ENCODE measurements at places on chromosomes 5 and 9.

DNA sequence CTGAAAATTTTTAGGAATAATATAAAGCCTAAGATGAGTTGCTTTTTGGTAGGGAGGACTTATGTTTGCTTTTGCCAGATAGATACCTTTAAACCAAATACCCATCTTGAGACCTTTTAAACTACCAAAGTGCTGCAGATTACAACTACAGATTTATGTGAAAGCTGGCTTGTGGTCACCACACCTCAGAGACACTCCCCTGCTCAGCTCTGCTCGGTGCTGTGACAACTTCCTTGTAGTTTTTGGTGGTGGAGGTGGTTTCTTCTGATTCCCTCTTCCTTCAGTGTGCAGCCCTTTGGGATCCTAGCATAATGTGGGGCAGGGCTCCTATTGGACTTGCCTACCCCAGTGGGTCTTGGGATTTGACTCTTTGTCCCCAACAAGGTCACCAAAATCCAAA is 29.2 kb downstream of the GARNL3 start:
- no peak for DNase-seq

- DNase-seq = no peak
These were observed 5.0 kb upstream of the SLC34A1 start for GRCh38 chr5:177378884-177379883.

DNA sequence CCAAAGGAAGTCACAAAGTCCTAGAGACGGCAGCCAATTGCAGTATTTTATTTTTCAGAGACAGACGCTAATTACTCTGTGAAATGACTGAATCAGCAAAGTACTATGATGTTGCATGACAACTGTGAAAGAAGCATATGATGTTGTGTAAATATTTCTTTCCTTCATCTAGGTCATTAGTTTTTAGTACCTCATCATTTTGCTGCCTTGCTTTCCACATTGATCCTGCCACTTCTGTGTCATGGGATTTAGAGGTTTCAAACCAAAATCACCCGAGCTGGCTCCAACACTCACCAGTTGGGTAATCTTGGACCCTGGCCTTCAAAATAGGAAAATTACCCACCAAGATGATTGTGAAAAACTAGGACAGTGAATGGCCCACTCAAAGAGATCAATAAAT is 585.2 kb downstream of the ACTL7B start:
- DNase-seq = no peak

DNA sequence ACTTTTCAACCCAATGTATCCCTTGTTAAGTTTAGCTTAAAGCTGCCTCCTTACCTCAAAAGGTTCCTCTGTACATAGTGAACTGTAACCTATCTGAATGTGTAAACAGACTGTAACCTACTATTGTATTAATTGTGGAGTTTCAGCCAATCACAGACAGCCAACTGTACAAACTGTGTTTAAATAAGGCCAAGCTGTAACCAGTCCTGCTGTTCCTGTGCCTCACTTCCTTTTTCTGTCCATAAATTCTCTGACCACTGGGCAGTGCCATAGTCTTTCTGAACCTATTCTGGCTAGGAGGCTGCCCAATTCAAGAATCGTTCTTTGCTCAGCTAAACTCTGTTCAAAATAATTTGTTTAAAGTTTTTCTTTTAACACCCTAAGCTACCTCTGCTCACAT is 74.7 kb upstream of the DAPK1 start:
- DNase-seq = no peak

- DNase-seq = no peak
These were observed 22.2 kb upstream of the ZNF366 start for GRCh38 chr5:72529383-72529782.

DNA sequence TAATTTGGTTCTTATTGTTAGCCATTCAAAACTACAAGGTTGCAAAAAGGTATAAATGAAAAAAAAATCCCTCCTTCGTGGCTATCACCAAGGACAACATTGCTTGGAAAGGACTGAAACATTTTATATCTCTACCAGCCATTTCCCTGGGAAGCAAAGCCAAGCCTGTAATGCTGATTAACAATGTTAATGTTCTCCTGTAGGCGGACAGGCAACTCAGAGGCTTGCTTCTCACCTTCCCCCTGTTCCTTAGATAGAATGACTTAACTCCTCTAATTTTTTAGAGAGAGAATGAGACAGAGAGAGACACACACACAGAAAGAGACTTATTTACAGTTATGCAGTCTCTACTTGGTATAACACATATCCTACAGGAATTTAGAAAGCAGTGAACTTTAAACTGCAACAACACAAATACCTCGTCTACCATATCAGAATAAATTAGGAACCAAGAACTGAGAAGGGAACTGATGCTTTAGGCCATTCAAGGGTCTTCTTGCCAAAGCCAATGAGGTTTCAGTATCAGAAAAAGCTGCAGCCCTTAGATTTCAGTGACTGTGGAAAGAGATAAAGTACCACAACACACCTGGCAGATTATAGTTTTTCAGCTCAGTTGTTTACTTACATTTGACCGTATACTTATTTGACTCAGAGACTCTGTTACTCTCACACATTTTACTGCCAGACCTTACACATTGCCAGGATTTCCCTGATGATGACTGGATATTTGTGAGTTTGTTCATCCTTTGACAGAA is 20.9 kb upstream of the MAN2A1 start:
- no peak for DNase-seq

DNA sequence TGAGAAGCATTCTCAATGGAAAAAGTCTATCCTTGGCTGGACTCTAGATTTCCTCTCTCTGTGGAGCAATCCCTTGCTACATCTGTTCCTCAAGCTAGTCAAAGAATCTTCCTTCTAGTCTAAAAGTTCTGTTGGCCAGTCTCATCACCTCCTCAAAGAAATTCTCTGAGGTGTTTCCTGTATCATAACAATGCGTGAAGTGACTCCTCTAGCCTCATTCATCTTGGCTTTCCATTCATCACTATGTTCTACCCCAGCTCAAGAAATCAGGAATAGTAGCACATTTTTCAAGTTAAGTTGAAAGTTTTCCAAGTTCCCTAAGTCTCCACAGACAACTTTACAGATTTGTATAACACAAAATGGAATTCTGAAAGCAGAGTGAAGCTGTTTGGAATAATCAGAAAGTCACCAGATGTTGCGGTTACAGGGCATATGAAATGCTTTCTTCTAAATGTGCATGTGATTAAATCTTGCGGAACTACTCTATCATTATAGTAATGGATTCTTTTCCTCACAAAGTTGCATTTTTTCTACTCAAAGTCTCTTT is 176.6 kb upstream of the FREM1 start:
- no peak for DNase-seq

GRCh38 chr9:75130621-75131230 is 42.4 kb downstream of the OSTF1 start:
- no peak for DNase-seq

GRCh38 chr5:57032151-57032551 is 80.2 kb upstream of the MIER3 start:
- DNase-seq = no peak

- peak; percentile 36 for DNase-seq
These were observed 7.0 kb downstream of the PDCL start for GRCh38 chr9:122821278-122821943.

- no peak for DNase-seq
These were observed 262.0 kb downstream of the PLK2 start for GRCh38 chr5:58197875-58198274.

GRCh38 chr5:171846323-171846722 is 60.7 kb downstream of the SMIM23 start:
- no peak for DNase-seq

DNA sequence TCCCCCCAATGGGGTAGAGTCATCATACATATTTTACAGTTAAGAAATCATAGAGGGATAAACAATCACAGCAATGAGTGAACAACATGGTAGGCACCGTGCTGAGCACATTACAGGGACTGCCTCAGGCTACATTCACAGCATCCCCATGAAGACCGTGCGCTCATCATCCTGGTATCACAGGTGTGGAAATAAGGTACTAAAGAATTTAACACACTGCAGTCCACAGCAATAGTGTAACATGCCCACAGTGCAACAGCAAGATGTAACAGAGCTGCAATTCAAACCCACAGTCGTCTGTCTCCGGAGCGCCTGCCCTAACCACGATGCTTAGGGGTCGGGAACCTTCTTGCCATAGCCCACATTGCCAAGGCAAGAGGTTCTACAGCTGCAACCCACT is 5.6 kb downstream of the SLIT3 start:
- DNase-seq = no peak

DNA sequence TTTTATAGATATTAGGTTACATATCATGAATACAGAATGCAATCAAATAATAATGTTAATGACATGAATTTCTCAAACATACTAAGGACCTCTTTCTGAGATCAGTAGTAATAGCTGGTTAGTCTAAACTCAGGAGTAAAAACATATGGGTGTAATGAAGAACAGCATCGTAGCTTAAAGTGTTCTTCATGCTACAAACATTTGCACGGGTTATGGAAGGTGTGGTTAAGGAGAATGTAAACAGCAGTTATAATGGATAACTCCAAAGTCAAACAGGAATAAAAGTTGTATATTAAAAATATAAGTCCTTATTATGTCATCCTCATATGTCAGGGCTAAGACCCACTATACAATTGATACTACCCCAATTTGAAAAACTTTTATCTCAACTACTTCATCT is 112.5 kb downstream of the RICTOR start:
- no peak for DNase-seq

GRCh38 chr5:53319315-53319714 is 161.1 kb upstream of the FST start:
- no peak for DNase-seq

DNA sequence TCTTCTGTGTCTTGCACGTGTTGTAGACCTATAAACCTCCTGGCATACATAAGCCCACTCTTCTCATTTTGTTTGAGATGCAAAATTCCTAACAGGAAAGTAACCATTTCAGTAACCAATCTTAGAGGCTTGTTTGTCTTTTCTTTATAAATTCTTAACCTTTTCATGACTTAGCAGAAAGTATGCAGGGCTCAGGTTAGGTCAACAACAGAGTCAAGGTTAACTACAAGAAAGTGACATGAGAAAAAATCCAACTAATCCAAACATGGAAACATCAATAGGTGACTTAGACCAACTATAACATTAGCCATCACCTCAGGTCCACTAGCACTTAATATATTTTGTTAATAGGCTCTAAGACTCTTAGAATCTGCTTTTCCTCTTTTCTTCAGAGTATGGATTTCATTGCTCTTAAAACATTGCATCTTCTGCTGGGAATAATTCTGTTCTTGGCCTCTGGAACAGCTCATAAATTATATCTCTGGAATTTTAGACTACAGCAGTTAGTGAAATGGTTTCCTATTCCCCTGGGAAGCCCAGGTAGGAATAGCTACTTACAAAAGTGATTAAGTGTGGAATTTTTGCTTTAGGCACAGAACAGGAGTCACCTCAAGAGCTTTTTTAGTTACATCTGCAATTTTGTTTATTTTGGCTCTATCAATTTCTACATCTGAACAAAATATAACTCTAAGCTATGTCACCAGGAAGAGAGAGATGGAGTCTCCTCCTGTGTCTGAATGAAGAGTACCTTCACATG is 155.3 kb upstream of the ANKRD55 start:
- no peak for DNase-seq

DNA sequence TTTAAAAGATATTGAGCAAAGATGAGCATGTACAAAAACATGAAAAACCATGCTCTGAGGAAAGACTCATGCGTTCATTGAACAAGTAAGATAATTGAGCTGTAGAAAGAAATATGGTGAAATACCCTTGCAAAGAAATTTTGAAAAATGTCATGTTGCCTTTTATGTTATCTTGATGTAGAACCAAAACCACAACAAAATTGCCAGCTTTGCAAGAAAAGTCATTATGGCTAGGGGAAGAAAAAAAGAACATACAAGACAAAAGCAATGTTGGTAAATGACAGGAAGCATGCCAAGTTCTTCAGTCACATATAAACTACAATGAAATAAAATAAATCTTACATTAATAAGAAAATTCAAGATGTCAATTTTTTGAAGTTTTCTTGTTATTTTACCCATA is 368.0 kb downstream of the IRX1 start:
- no peak for DNase-seq

DNA sequence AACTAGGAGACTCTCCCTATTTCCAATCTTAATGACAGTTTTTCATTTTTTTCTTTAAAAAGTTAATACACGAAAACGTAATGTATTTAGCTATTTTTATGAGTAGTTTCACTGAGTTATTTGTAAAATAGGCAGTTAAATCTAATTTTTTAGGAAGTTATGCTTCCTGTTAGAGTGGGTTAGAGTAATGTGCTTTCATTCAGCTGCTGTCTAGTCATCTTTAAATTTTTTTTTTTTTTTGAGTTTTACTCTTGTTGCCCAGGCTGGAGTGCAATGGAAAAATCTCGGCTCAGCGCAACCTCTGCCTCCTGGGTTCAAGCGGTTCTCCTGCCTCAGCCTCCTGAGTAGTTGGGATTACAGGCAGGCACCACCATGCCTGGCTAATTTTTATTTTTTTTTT is 34.0 kb downstream of the CDC42SE2 start:
- no peak for DNase-seq

- no peak for DNase-seq
These were observed 42.9 kb upstream of the FBXW11 start for GRCh38 chr5:172049226-172049796.

- no peak for DNase-seq
These were observed 209.9 kb downstream of the AOPEP start for GRCh38 chr9:94936419-94936818.

DNA sequence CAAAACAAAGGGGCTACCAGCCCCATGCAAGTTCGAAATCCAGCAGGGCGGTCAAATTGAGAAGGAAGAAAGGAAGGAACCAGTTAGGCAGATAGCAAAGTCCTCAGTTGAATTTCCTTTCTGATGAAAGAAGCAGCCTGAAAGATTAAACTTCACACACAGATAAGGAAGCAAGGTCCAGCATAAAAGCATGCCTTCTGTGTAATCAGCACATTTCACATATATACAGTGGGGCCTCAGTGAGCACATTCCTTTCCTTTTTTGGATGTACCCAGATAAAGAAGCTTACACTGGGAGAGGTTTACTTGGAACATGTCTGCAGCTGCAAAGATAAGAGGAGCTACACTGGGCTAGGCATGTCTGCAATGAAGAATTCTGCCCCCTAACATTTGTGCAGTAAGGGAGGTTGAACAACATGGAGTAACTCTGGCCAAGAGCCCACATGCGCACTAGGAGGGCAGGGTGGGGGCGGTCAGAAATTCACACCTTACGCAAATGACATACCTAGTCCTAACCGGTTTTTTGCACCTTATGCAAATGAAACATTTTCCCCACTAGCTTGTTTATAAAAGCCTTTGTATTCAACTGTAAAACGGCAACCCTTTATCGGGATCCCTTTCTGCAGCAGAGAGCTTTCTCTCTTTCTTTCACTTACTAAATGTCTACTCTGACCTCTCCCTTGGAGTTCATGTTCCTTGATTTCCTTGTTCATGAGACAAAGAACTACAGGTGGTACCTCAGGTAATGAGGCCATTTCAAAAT is 149.7 kb upstream of the FBXL17 start:
- DNase-seq = peak; percentile 63

DNA sequence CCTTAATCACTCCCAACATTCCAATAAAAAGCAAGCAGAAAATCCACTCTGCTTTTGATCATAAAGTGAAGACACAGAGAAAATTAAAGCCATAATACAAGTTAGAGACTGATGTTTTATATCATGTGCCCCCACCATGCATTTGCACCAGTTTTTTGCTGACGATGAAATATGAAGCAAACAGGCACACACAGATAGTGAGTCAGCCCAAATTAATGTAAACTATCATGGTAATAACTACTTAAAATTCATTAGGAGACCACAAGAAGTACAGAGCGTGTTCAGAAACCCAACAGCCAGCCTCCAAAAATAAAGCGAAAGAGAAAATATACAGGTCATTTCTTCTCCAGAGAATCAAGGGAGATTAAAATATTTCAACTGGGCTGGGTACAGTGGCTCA is 46.4 kb upstream of the KDM4C start:
- DNase-seq = no peak
